Iris pigment epithelial cell (primary cell): ENCODE measurements at places on chromosomes 7 and 10.

GRCh38 chr7:78437118-78437517 lies 638.5 kb downstream of the PHTF2 start:
- DNase-seq: peak; percentile 23

- no peak for DNase-seq
These were observed 409.4 kb downstream of the GATA3 start for GRCh38 chr10:8463853-8464252.

DNA sequence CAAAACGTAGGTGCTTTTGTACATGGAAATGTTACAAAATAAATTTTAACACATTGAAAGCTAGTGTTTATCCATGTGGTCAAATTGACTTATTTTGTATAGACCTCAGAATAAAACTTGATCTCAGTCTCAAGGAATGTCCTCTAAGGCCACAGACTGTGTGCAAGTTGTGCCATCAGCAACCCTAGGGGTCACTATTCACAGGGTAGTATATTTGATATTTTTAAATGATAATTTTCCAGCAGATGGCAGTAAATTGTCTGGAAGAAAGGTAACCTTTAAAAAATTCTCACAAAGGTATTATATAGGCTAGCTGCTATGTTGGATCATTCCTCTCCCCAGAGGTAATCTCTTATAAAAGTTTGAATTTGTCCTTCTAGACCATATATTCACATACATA lies 12.9 kb upstream of the SNX10 start:
- no peak for DNase-seq

DNA sequence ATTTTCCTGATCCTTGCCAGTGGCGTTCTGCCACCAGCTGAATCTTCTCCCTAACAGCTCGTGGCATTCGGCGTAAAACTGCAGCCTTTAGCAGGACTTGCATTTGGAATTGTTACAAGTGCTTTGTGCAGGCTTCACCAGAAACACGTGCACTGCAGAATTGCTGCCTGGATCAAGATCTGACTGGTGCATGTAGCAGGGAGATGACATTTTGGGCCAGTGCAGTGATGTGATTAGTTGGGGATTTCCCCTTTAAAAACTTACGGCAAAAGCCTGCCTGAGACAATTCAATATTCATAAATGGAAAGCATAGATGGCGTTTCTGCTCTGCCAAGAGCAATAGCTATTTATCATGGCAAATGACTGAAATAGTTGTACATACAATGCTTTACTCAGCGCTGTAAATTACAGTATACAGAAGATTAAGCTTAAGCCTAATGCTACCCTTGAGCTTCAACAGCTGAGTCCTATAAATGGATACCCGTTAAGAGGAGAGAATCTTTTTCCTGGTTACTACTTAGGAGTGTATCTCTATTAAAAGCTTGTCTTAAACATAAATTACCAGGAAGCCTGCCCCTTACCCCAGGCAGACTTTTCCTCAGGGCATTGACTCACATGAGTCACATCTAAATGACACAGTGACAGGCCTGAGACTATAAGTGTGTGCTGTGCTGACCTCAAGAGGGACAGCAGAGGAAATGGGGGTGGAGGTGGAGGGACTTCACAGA lies 106.3 kb downstream of the ATXN7L1 start:
- DNase-seq: no peak

DNA sequence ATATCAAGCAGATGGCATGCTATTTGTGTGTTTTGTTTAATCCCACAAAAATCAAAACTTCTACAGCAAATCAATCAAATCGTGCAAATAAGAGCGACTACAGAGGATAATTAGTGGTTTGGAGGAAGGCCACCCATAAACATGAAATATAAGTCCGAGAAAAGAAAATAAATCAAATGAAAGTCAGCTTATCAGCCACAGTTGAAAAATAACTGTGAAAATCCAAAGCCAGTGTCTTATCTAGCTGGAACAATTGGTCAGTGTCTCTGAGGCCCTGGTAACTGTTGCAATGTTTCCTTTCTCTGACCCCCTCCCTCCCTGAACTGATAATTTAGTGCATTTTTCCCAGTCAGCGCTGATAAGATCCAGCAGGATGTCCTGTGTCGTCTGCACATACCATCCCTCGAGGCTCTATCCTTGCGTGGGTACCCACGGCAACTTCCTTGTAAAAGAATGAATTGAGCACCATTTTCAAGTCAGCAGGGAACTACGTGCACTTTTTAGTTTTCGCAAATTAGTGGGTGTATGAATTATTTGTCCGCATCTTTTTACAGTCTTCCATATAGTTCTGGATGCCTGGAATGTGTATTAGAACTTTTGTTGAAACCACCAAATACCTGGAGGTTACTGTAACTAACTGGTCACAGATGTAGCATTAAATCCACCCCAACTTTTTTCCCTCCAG lies 10.8 kb upstream of the JCAD start:
- no peak for DNase-seq

DNA sequence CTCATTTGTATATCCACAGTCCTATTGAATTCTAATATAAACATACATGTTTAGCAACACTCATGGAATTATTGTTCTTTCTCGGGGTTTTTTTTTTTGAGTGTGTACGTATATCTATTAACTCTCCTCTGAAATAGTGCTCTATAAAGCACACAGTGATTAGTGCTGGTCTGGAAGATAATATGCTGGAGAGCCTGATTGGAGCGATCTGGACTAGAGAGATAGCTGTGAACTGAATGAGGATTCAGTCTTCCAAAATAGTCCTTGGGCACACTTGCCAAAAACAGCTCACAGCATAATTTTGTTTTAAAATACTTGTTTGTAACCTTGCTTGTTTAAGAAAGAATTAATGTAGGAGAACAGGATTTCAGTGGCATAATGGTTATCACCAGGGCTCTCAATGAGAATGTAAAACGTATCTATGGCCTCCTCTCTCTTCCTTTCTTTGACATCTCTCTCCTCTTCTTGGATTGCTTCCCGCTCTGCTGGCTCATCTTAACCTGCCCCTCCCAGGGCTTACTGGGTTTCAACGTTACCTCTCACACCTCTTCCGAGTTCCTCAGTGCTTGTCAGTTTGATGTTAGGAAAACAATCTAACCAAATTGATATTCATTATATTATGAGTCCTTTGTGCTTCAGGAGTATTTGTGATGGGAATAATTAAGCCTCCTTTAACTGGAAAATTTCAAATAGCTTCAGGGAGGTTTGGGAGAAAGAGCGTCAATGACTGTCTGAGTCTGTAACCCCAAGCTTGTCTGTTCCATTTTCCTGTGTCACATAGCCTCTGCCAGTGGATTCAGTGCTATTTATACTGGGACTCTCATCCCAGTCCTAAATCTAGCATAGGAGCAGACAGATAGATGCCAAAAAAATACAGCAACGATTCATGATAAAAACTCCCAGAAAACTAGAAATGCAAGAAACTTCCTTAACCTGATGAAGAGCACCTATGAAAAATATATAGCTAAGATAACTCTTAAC lies 16.2 kb upstream of the AGK start:
- DNase-seq: no peak

DNA sequence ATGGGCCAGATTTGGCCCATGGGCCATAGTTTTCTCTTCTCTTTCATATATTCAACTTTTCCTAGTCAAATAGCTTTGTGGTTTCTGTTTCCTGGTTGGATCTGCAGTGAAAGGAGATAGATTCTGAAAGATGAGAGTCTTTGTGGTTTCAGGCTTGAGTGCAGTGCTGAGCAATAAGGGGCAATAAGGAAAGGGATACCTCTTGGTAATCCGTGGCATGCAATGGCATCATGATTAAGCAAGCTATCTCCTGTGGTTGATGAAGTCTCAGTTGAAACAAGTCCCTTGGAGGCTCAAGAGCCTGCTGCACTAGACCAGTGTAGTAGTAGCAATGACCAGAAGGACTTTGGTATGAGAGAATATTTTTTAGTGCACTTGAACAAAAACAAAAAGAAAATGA lies 187.7 kb upstream of the CNTNAP2 start:
- peak; percentile 0 for DNase-seq

GRCh38 chr7:43193893-43194292 lies 81.4 kb downstream of the HECW1 start:
- DNase-seq: no peak

DNA sequence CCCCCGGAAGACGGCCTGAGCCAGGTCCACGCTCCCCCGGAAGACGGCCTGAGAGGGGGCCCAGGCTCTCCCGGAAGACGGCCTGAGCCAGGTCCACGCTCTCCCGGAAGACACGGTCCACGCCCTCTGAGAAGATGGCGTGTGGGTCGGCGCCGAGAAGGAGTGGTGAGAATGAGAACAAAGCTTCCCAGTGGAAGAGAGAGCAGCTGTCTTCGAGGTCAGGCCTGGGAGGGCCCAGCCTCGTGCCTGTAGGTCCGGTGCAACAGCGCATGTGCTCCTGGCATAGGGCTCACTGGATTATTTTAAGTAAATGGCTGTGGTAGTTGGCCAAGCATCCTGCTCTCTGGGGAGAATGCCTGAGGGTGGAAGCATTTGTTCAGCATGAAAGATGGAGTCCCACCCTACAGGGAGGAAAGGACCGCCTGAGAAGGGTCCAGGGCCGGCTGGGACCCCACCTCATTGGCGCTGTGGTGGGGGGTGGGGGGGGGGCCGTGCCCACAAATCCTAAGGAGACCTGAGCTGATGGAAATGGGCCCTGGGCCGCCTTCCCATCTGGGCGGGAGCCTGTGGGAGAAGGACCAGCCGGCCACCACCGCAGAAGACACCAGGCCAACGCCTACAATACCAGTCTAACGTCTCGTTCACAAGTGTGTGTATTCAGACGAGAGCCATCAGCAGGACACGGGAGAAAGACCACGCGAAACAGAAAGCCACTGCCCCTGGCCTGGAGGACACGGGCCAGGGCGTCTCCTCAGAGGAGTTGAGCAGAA lies 210.0 kb downstream of the WDR37 start:
- no peak for DNase-seq

DNA sequence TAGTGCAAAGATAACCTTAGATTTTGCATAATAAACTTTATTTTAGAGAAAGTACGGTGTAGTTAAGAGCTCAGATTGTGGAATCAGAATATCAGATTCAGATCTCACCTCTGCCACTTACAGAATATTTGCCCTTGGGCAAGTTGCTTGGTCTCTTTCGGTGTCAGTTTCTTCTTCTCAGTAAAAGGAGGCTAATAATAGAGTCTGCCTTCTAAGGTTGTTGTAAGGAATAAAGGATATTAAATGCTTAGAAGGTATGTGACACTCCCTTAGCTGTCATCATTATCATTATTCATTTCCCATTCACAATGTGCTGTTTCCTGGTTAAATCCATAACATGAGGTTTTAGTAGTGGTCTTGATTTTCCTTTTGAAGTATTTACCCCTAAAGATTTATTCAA lies 42.2 kb downstream of the MPLKIP start:
- DNase-seq: no peak

- DNase-seq: no peak
These were observed 64.4 kb upstream of the PDGFA start for GRCh38 chr7:584122-584465.

DNA sequence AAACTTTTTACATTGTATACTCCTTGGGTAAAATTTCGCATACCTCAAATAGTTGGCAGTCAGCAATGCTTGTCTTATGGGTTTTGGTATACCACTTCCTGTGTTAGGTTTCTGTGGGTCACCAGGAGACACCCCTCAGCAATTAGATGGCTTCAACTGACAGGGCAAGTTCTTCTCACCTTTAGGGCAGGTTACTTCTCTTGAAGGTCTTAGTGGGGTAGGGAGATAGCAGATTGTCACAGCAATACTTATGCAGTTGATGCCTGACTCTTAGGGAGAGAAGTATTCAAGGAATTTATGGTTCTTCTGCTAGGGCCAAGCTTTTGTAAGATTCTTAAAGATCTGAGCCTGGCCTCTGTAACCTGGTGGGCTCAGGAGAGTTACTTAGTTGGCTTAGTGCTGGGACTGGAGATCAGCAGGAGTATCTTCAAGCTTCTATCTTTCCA lies 42.9 kb downstream of the MKLN1 start:
- peak; percentile 68 for DNase-seq

DNA sequence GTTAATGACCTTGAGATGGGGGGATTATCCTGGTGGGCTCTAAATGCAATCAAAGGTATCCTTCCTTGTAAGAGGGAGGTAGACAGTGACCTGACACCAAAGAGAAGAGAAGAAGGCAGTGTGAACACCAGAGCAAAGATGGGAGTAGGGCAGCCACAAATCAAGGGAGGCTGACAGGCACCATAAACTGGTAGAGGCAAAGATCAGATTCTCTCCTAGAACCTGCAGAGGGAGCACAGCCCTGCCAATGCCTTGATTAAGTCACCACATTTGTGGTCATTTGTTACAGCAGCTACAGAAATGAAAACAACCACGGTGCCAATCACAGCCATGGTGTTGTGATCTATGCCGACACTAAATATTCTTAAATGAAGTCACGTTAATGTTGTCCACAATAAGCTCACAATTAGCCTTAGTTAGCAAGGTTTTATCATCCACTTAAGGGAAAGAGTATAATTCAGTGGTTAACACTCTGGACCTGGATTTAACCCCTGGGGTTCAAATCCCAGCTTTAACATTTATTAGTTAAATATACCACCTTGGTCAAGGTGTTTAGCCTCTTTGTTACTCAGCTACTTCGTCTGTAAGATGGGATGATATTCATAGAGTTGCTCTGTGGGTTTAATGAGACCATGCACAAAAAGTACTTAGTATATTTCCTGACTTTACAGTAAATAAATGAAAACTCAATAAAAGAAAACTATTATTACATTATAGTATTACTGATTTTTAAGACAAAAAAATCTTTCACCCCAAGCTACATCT lies 70.8 kb downstream of the SGMS1 start:
- DNase-seq: peak; percentile 71

DNA sequence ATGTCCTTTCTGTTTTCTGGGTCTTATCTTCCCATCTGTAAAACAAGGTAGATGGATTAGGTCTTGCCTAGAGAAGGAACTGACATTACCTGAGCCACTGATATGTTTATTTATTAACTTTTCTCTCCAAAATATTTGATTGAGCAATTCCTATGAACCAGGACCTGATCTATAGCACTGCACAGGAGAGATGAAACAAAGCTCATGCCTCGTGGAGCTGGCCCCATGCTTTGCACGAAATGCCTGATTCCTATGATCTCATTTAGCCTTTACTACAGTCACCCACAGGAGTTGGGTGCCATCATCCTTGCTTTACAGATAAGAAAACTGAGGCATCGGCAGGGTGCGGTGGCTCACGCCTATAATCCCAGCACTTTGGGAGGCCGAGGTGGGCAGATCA lies 48.2 kb upstream of the ZMIZ1 start:
- DNase-seq: no peak

DNA sequence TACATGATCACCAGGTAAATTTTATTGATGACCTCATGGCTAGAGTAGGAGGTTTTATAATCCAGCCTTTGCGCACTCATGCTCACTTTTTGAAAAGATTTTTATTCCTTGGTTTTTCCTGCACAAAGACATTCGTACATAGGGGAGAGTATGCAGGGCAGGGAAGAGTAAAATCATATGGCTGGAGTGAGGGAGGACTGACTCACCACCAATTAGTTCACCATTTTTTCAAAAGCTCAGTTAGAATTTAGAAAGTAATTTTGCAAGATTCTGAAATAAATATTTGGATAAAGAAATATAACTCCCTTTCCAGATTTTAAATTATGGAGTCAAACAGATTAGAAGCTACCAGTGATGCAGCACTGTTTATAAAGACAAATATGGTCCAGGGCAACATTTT lies 111.9 kb downstream of the SEMA3D start:
- DNase-seq: no peak

GRCh38 chr10:51421853-51422252 lies 277.5 kb downstream of the CSTF2T start:
- DNase-seq: no peak

- peak; percentile 59 for DNase-seq
These were observed 18.7 kb downstream of the OR9A2 start for GRCh38 chr7:143008007-143008901.

- peak; percentile 85 for DNase-seq
These were observed at the start of gene ANKRD22 for GRCh38 chr10:88851706-88852105. Gene ANKRD22, minus strand, starts transcription at chr10:88851844. Its CDS starts 237 bp downstream, at chr10:88851607.

GRCh38 chr10:124294811-124295770 lies 123.6 kb downstream of the OAT start:
- DNase-seq: no peak

GRCh38 chr10:49442863-49443262 lies 47.0 kb upstream of the DRGX start:
- DNase-seq: no peak
